ENCODE measurements at places on chromosomes 3 and 15. TPM values are rescaled to one million over a fixed set of nuclear protein-coding genes. Genes with fewer than 3 reads are reported as not detected.

ELL3 gene
- 5.1 TPM for total RNA-seq

DOCK3 gene
- 11.1 TPM for total RNA-seq

MCTP2 gene
- total RNA-seq, result 0.56 TPM

TMEM212 gene
- total RNA-seq, result not detected

KLHL18 gene
- 14.0 TPM for total RNA-seq

INKA1 gene
- 0.84 TPM for total RNA-seq

GOLGA6A gene
- total RNA-seq, result 0.59 TPM

DNA sequence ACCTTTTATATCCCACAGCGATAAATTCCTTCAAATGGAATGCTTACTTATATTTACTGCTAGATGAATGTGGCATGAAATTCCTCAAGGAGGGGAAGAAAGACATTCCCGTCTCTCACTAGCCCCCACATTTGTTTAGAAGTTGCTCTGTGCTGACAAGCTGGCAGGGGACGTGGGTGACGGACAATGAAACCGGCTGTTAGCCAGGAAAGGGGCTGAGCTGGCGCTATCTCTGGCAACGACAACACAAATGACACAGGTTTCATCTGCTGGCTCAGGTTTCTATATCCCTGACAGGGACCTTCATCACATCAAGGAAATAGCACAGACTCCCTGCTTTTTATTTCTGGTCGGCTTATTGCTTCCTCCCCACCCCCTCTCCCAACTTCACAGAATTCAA, 15.8 kb downstream of the RUVBL1 start:
- no peaks in the 10 kb centered on the region for H3K36me3 ChIP-seq
- H3K4me3 ChIP-seq, result no peak overlapping the region
- no peaks in the 10 kb centered on the region for H3K27me3 ChIP-seq
- H3K4me1 ChIP-seq, result no peaks in the 10 kb centered on the region

- H3K4me3 ChIP-seq, result no peak overlapping the region
- DNase-seq, result no peak
- H3K36me3 ChIP-seq, result no peaks in the 10 kb centered on the region
- H3K4me1 ChIP-seq, result peaks cover 9% of the 10 kb centered on the region
- no peaks in the 10 kb centered on the region for H3K27me3 ChIP-seq
These were observed 33.8 kb downstream of the RIOX2 start for GRCh38 chr3:97938444-97938843.

GRCh38 chr3:51510996-51511395, 11.2 kb upstream of the DCAF1 start:
- H3K36me3 ChIP-seq, result no peaks in the 10 kb centered on the region
- H3K4me3 ChIP-seq, result no peak overlapping the region
- DNase-seq, result no peak
- H3K27me3 ChIP-seq, result no peaks in the 10 kb centered on the region
- no peaks in the 10 kb centered on the region for H3K4me1 ChIP-seq
- no peak overlapping the region for H3K27ac ChIP-seq

- H3K27ac ChIP-seq, result no peak overlapping the region
- no peaks in the 10 kb centered on the region for H3K27me3 ChIP-seq
- H3K4me3 ChIP-seq, result no peak overlapping the region
- no peaks in the 10 kb centered on the region for H3K36me3 ChIP-seq
- H3K4me1 ChIP-seq, result peaks cover 21% of the 10 kb centered on the region
These were observed 54.6 kb downstream of the LPP start for GRCh38 chr3:188208516-188208981.

- no peaks in the 10 kb centered on the region for H3K4me1 ChIP-seq
- H3K27ac ChIP-seq, result no peak overlapping the region
- no peaks in the 10 kb centered on the region for H3K36me3 ChIP-seq
- DNase-seq, result no peak
- no peaks in the 10 kb centered on the region for H3K27me3 ChIP-seq
These were observed 207.9 kb upstream of the SATB1 start for GRCh38 chr3:18633002-18633401.

DNA sequence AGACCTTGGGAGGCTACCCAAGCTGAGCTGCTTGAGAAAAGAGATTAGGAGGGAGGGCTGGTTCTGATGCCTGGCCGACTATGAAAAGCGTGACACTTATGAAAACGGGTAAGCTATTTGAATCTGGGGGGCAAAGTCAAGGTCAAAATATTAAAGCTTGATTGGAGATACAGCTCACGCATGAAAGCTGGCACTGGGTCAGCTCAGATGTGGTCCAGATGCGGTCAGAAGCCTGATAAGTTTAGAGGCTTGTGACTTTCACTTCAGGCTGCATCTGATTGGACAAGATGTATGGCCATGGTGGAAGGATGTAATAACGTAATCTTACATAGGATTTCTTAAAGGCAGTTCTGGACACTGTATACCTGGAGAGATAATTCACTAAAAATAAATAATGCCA, 690.3 kb downstream of the NTRK3 start:
- DNase-seq, result no peak
- H3K27ac ChIP-seq, result no peak overlapping the region
- no peaks in the 10 kb centered on the region for H3K27me3 ChIP-seq
- no peak overlapping the region for H3K4me3 ChIP-seq
- H3K36me3 ChIP-seq, result no peaks in the 10 kb centered on the region

GRCh38 chr3:86996261-86996955, 5.5 kb upstream of the VGLL3 start:
- no peaks in the 10 kb centered on the region for H3K27me3 ChIP-seq
- H3K4me3 ChIP-seq, result no peak overlapping the region
- no peaks in the 10 kb centered on the region for H3K36me3 ChIP-seq
- H3K4me1 ChIP-seq, result no peaks in the 10 kb centered on the region
- H3K27ac ChIP-seq, result no peak overlapping the region

DNA sequence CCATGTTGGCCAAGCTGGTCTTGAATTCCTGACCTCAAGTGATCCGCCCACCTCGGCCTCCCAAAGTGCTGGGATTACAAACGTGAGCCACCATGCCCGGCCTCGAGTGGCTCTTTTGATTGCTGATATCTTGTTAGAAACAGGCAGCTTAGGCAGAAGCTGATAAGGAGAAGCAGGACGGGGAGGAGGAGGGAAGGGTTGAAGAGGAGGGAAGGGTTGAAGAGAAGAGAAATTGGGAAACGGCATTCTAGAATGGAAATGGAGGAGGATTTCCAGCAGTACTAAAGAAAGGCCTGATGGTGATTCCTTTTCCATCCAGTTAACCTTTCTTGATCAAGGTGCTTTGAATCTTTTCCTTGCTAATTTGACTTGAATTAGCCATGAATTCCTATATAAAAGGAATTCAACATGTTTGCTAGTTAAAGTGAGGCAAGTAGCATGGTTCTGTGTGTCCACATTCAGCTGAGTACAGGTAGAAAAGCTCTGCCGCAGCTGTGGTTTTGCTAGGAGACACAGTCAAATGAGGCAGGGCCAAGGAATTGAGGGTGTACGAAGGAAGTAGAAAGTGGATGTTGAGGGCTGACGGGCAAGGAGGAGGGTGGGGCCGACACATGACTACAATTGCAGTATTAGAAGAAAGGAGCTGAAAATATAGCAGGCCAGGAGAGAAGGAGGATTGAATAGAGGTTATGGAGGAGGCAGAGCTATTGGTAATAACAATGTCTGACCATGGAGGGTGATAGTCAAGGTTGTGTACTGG, 27.2 kb upstream of the ATP1B3 start:
- no peak for DNase-seq
- H3K27me3 ChIP-seq, result no peaks in the 10 kb centered on the region
- no peaks in the 10 kb centered on the region for H3K4me1 ChIP-seq
- H3K4me3 ChIP-seq, result no peak overlapping the region
- H3K27ac ChIP-seq, result no peak overlapping the region
- H3K36me3 ChIP-seq, result no peaks in the 10 kb centered on the region

DNA sequence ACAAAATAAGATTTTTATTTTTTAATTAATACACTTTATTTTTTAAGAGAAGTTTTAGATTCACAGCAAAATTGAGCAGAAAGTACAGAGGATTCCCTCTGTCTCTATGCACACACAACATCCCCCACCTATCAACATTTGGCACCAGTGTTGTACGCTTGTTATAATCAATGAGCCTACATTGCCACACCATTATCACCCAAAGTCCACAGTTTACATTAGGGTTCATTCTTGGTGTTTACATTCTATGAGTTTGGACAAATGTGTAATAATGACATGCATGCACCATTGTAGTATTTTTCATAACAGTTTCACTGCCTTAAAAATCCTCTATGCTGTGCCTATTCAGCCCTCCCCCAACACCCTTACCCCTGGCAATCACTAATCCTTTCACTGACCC, 51.3 kb upstream of the TTBK2 start:
- peaks cover 4% of the 10 kb centered on the region for H3K36me3 ChIP-seq
- no peaks in the 10 kb centered on the region for H3K4me1 ChIP-seq
- no peaks in the 10 kb centered on the region for H3K27me3 ChIP-seq
- no peak overlapping the region for H3K27ac ChIP-seq
- H3K4me3 ChIP-seq, result no peak overlapping the region

GRCh38 chr3:194007592-194008337, 128.2 kb upstream of the HES1 start:
- H3K27me3 ChIP-seq, result no peaks in the 10 kb centered on the region
- peaks cover 34% of the 10 kb centered on the region for H3K4me1 ChIP-seq
- H3K4me3 ChIP-seq, result no peak overlapping the region
- no peaks in the 10 kb centered on the region for H3K36me3 ChIP-seq
- no peak for DNase-seq
- no peak overlapping the region for H3K27ac ChIP-seq

All from neural progenitor cell (in vitro differentiated cells).